NCI-H1694 treated with DMSO at 0.1 percent for 48 hours (cell line): ENCODE measurements at places on chromosomes 2 and 18.
A peak's percentile ranks its signal among the peaks of the same experiment; 100 is the strongest.

DNA sequence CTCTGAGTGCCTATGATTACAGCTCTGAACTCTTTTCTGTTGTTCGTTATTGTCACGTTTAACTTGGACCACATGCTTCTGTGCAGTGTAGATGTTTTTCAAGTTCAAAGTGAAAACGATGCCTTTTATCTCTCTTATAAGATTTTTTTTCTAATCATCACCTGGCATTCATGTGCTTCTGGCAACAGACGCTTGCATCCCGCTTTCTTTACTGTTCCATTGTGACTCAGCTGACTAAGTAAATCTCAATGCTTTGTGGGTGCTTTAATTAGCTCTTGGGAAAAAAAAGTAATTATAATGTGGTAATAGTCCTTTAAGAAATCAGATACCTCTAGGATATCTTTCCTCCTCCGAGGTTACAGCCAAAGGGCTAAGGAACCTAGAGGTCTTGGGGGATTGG is 31.2 kb upstream of the RMP24 start:
- DNase-seq = no peak

GRCh38 chr2:168920504-168921157 is 19.5 kb downstream of the G6PC2 start:
- DNase-seq = peak; percentile 51

DNA sequence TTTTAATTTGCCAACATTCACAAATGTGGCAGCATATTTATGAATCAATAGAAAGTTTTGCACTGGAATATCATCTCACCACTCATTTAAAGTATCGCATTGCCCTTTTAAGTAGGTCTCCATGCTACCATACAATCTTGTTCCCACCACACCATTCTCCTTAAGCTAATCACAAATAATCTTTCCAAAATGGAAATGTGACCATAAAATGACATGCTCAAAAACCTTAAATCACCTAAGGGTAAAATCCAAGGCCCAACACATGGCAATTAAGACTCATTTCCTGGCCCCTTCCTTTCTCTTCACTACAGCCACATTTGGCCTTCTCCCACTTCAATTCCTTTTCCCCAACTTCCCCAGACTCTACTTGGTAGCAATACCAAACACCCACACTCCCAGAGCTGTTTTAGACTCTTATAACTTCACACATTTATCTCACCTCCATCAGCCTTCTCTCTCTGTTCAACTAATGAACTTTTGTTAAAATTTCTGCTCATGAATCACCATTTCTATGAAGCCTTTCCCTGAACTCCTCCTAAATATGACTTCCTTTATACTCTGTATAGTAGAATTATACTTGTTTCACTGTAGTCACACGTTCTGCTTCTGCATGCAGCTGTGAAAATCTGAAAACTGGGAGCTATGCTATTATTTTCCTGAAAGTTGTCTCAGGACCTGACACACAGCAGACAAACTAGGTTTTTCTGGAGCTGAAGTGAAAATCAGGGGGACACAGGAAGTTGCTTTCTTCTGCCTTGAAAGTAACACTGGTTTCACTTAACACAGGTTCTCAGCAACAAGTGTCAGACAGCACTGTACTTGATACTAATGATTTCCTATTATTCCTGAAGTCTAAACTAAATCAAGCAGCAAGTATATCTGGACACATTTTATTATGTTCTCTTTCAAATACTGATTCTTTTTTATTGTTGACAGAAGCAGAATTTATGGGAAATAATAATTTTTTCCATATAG is 303.9 kb downstream of the ZEB2 start:
- DNase-seq = no peak

- no peak for DNase-seq
Observed at GRCh38 chr2:29000956-29001355, 19.9 kb downstream of the TOGARAM2 start.

- DNase-seq = no peak
Observed at GRCh38 chr2:55357927-55358326, 61.7 kb downstream of the CCDC88A start.

- no peak for DNase-seq
Observed at GRCh38 chr18:22962004-22962403, 28.9 kb downstream of the RBBP8 start.

- peak; percentile 51 for DNase-seq
Observed at GRCh38 chr2:223692191-223692947, 90.2 kb upstream of the SCG2 start.

DNA sequence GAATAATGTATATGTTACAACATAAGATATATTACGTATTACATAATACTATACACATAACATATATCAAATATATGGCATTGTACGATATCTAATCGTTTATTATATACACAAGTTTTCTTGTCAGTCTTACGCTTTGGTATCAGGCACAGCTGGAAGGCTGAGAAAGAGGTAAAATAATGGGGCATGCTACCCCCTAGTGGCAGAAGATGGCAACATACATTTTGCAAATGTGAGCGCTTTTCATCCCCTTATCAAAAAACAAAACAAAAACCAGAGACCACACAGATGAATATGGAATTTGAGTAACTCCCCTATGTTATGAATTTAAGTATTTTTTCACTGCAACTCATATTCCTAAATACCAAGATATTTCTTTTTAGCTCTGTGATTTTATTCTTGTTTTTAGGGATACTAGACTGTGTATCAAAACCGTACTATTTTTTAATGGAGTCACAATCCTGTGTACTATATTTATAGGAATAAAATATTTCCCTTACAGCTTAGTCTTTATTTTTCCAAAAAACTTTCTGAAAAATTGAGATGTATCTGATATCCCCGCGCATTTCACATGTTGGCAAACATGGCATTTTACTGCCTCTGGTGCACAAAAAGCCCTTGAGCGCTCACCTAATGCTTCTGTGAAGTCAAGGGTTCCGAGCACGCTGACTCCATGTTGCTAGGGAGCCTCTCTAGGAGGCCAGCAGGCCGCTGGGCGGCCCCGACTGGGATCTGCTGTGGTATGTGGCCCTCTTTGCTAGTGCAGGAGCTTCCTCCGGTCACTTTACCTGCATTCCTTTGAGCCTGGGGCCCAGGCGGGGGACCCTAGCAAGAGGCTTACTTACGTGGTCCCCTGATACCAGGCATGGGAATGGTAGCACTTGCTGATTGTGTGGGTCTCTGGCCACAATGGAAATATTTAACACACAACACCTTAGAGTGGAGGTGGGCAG is 62.5 kb downstream of the SLC4A3 start:
- peak; percentile 68 for DNase-seq

DNA sequence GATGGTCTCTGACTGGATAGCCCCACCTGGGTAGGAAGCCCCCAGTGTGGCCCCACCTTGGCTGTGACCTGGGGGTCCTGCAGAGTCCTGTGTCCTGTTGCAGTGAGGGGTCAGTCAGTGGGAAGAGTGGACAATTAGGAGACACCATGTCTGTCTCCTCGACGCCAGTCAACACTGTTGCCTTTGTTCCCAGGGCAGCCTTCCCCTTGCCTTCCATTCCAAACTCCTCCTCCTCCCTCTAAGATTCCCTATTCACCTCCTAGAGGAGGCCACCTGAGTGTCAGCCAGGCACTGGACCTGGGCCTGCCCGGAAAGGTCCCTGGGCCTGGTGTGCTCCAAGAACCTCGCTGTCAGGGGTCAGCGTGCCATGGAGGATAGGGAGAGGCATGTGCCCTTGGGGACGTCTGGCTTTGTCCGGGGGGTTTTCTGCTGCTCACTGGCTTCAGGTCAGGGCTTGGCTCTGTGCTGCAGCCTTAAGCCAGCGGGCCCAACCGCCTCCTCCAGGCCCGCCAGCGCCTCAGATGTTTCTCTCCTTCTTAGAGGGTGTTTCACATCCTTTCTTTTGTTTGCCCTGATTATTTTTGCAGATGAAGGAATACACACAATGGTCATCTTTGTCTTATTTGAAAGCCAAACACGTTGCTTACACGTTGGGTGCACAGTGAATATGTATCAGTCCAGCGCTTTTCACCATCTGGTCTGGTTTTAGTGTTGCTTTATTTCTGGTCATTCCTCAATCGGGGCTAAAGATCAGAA is 68.9 kb downstream of the HPCAL1 start:
- no peak for DNase-seq

- DNase-seq = no peak
Observed at GRCh38 chr2:168781191-168781817, 21.1 kb upstream of the NOSTRIN start.

DNA sequence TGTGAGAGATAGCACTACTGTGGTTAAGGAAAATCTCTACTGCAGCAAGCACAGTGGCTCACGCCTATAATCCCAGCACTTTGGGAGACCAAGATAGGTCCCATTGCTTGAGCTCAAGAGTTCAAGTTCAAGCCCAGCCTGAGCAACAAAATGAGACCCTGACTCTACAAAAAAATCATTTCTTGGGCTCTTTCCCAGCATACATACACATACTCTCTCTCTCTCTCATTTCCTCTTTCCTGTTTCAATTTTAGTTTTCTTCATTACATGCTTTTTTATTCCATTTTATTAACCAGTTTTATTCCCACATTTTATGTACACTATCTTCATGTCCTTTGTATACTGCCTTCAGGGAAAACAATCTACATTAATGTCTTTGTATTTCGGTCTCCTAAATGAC is 14.6 kb downstream of the WDR33 start:
- DNase-seq = no peak

GRCh38 chr2:68190991-68191731 is 33.5 kb downstream of the PNO1 start:
- no peak for DNase-seq

DNA sequence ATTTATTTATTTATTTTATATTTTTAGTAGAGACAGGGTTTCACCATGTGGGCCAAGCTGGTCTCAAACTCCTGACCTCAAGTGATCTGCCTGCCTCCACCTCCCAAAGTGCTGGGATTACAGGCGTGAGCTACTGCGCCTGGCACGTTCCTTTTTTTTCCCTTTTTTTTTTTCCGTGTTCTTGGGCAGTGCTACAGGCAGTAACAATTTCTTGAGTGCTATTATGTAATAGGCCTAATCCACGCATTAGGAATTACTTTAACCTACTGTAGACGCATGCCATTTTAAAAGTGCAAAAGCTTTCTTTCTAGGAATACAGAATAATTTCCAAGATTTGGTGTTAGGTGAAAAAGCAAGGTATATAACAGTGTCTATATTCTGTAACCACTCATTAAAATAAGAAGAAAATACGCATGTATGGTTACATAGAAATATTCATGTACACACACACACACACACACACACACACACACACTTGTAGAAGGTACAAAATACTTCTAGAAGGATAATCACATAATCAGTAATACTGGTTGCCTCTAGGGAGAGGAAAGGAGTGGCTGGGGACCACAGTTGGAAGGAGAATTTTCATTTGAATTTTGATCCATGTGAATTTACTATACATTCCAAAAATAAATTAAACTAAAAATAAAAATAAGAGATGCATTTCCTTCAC is 92.3 kb downstream of the METTL8 start:
- DNase-seq = no peak

- no peak for DNase-seq
Observed at GRCh38 chr2:63696496-63696895, 107.7 kb downstream of the MDH1 start.

DNA sequence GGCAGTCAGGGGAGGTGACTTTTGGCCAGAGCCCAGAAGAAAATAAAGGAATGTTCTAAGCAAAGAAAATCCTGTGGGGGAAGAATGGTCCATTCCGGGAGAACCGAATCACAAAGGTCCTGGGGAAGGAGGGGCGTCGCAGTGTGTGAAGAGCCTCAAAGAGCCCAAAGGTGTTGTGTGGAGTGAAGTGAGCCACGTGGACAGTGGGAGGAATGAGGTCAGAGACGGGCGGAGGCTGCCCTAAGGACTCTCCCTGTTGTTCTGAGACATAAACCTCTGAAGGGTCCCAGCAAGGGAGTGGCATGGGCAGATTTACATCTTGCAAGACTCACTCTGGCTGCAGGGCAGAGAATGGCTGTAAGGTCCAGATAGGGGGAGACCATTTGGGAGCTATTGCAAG is 91.3 kb upstream of the SEC11C start:
- DNase-seq = no peak

DNA sequence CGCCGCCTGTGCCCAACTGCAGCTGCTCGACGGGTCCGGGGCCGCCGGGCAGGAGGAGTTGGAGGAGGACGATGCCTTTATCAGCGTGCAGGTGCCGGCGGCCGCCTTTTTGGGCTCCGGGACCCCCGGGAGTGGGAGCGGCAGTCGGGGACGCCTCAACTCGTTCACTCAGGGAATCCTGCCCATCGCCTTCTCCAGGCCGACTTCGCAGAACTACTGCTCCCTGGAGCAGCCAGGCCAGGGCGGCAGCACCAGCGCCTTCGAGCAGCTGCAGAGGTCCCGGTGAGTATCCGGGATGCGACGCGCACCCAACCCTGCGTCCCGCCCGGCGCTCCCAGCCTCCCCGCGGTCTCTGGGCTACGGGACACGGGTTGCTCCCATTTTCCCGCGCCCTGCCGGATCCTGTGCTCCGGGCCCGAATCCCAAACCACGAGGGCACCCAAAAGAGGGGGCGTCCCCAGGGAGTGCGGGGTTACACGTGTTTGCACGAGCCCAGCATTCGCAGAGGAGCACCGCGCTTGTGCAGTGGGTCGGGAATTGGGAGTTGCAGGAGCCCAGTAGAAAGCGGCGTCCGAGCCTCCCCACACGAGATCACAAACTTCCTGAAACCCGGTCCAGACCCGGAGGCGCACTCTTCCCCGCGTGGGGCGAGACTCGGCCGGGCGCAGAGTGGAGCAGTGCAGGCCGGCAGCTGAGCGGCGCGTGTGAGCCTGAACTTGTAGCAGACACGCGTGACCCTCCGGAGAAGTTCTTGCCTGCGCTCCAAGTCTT is 1.2 kb downstream of the CABLES1 start:
- DNase-seq = no peak
